Activated naive CD8-positive, alpha-beta T cell treated with anti-CD3 and anti-CD28 coated beads, Interleukin-2, amount 10 ng/mL, durations not matched to agents 7 days and 5 days (primary cell): ENCODE measurements at places on chromosomes 2 and 18. TPM values are rescaled to one million over a fixed set of nuclear protein-coding genes. Genes with fewer than 3 reads are reported as not detected.

The DCDC2C gene
- not detected for total RNA-seq

The G6PC2 gene
- total RNA-seq, result not detected

The CYS1 gene
- 0.14 TPM for total RNA-seq

The CD226 gene
- total RNA-seq, result 50.9 TPM

The SOX11 gene
- total RNA-seq, result not detected

The CEP76 gene
- total RNA-seq, result 12.4 TPM
